ENCODE measurements at places on chromosomes 3 and 15.

GRCh38 chr3:194779729-194780224 is 94.1 kb downstream of the FAM43A start:
- no peak for DNase-seq

- no peak for DNase-seq
Observed at GRCh38 chr3:69425249-69425648, 39.4 kb upstream of the FRMD4B start.

GRCh38 chr3:56928379-56929068 is 126.8 kb upstream of the ARHGEF3 start:
- DNase-seq: no peak

- no peak for DNase-seq
Observed at GRCh38 chr3:29004885-29005599, 275.8 kb upstream of the RBMS3 start.

GRCh38 chr15:26721232-26721967 is 51.5 kb downstream of the GABRB3 start:
- no peak for DNase-seq

DNA sequence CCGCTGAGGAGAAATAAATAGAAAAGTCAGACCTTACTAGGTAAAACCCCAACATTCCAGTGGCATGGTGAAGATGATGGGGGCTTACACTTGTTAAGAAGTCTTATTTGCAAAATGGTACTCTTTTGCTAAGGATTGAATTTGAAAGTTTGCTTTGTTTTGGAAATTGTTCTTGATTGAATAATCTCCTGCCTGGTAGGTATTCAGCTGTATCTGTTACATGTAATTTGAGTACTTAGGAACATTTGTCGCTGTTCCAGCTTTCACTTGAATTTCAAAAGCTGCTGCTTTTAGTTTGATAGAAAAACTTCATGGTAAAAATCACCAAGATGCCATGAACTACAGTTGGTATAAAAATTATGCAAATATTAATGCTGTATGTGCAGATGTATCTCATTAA is 44.6 kb downstream of the TFG start:
- DNase-seq: no peak

DNA sequence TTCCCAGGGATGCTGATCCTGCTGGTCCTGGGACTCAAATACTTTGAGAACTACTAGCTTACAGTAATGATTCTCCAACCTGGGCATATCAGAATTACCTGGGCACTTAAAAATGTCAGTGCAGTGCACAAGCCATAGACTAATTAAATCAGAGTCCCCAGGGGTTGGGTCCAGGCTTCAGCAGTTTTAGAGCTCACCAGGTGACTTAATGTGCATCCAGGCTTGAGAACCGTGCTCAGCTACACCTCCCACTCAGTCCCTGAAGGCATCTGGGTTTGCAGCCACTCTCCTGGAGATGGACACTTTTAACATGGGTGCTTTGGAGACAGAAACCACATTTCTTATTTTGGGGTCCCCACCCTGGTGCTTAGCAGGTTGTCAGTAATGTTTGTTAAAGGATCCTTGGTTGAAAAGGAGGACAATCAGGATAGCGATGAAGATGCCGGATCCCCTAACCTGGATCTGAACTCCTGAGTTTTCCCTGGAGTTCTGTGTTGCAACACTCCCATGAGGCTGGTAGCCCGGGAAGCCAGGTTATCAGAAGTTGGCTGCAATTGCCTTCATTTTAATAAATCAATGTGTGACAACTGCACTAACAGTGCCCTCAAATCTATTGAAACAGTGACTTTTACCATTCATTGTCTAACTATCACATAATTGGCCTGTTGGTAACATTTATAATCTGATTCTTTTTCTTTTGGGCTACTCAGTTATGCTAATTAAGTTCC is 48.1 kb downstream of the BFSP2 start:
- no peak for DNase-seq

- DNase-seq: no peak
Observed at GRCh38 chr3:191476066-191476772, 15.3 kb downstream of the PYDC2 start.

DNA sequence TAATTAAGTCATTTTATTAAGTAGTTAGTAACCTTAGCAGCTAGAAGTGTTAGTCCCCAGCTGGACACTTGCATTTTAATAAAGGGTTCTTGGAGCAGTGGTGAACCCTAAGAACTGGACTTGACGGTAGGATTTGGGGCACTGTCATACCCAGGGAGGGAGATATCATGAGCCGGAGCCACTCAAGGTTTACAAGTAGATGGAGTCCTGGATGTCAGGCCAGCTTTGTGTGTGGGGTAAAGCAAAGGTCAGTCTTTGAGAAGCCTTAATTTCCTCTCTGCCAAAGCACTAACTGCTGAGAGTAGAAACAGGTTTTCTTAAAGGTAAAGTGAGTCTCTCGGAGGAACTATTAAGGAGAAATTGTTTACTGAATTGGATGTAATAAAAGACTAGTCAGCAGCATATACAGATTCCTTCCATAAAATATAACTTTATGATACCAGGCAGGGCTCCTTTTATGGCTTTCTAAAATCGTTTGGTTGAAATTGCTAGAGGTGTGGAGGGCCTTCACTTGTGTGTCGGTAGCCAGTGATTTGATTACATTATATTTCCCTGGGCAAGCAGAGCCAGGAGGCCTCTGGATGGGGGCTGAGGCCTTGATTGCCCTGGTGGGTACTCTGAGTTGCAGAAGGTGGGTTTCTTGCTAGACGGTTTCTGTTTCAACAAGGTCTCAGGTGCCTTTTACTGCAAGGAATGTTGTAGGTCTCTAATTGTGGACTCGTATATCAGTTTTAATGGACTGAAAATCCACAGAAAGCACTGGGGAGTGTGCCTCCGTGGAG is 23.1 kb downstream of the SQOR start:
- no peak for DNase-seq

GRCh38 chr3:108182339-108182738 is 39.9 kb downstream of the IFT57 start:
- no peak for DNase-seq

- DNase-seq: no peak
Observed at GRCh38 chr3:152155246-152156020, 113.3 kb upstream of the MBNL1 start.

GRCh38 chr15:59528961-59529402 is 82.6 kb upstream of the GCNT3 start:
- DNase-seq: peak; percentile 55

- no peak for DNase-seq
Observed at GRCh38 chr3:170309046-170309445, 48.5 kb upstream of the SKIL start.

DNA sequence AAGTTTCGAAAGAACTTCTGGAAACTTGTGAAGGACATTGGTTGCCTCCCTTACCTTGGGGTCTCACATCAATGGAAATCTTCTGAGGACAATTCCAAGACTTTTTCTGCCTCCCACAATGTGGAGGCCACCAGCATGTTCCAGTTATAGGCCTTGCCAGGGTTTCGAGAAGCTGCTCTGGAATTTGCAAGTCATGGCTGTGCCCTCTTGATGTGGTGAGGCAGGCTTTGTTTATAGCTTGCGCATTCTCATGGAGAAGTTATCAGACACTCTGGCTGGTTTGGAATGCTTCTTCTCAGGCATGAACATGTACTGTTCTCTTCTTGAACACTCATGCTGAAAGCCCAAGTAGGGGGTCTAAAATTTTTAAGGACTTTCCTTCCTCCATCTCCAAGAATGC is 4.1 kb downstream of the CXCR6 start:
- no peak for DNase-seq

DNA sequence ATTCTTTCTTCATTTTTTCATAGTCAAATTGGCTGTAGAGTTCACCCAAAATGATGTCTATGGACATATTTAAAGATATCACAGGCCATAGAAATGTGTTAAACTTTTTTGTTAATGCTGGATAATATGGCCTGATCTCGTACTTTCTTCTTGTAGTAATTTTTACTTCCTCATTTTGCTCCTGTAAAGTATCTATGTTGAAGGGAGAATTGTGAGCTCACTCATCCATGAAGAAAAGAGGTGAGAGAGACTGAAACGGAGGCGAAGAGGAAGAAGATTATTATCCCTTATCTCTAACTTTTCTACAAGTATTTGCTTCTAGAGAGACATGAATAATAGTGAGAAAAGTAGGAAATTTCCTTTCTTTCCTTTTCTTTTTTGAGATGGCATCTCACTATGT is 613.8 kb upstream of the TBL1XR1 start:
- DNase-seq: no peak

DNA sequence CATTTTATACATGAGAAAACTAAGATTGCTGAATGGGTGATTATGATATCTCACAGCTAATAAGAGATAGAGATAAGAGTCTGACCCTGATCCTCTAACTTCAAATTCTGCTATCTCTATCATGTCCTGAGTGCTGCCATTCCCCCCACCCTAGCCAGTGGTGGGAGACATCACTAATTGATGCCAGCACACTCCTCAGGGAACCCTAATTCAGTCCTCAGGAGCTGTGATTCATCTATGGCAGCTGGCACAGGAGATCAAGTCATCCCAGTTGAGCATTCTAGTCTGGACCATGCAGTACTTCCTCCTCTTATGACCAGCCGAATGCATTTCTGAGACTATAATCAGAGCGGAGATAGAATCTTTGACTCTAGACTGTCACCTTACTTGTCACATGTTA is 71.9 kb downstream of the SYNM start:
- DNase-seq: no peak

- DNase-seq: no peak
Observed at GRCh38 chr3:94356581-94356980, 293.7 kb downstream of the NSUN3 start.

GRCh38 chr3:107598926-107599771 is 76.4 kb downstream of the BBX start:
- peak; percentile 18 for DNase-seq

DNA sequence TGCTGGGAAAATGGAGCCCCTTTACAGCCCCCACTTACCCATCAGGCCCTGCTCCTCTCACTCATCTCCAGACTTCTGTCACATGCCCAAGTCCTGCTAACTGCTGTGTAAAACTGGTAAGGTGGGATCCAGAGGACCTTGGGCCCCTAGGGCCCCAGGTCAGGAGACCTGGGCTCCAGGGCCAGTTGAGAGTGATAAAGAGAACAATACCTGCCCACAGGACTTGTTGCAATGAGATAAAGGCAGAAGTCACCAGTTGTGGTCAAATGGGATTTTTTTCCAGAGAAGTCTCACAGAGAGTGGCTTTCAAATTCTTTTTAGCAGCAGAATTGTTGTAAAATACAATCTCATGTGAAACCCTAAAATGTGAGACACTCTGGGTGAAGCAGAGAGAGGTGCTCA is 753 bp downstream of the FURIN start:
- no peak for DNase-seq

All from T-helper 9 cell (primary cell).